Effector CD8-positive, alpha-beta T cell (primary cell): ENCODE measurements at places on chromosomes 3 and 15.
A peak's percentile ranks its signal among the peaks of the same experiment; 100 is the strongest.

- DNase-seq, result no peak
Measured at GRCh38 chr3:15267502-15267901, 61.5 kb downstream of the CAPN7 start.

DNA sequence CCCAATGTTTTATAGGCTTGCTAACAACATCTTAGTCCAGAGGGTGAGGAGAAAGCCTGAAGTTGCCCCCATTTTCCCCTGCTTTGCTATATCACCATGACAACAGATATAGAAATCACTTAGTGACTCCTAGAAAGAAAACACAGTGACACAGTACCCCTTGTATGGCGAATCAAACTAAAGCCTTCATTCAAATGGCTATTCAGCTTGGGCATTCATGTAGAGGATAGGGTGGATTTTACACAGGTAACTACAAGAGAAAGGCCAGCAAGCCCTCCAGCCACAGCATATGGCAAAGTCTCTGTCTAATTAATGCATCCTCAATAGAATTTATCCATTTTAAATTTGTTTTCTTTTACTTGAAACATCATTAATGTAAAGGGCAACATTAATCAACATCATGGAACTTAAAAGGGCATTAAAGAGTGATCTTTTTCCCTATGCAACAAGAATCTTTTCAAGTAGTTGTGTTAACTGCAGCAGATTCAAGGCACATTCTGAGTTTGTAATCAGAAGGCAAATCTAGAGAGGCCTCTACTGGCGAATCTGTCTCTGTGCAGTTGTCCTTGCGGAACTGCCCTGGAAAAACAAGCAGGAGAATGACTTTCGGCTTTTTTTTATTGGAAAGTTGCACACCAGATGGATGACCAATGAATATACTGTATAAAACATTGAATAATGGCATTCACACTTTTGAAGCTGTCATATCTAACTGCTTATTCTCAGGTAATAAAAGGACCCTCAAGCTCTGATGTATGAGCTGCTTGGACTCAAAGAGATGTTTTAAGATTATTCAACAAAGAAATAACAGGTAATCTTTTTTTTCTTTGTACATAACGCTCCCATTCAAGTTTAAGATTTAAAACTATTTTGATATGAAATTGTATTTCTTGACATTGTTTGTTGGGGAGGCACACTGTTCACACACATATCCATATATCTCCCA, 621.7 kb upstream of the AGTR1 start:
- no peak for DNase-seq

- no peak for DNase-seq
Measured at GRCh38 chr3:45635475-45636256, 41.1 kb downstream of the LIMD1 start.

- DNase-seq, result no peak
Measured at GRCh38 chr3:71447803-71448202, 135.7 kb downstream of the FOXP1 start.

DNA sequence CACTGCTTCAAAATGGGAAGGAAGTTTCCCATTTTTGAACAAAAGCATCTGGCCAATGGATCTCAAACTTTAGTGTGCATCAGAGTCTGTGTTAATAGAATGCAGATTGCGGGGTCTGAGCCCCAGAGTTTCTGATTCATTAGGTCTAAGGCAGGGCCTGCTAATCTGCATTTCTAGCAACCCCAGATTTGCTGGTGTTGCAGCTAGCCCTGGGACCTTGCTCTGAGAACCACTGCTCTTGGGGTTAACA, 30.7 kb upstream of the USP3 start:
- no peak for DNase-seq

- no peak for DNase-seq
Measured at GRCh38 chr15:71591057-71591456, 219.3 kb upstream of the NR2E3 start.

DNA sequence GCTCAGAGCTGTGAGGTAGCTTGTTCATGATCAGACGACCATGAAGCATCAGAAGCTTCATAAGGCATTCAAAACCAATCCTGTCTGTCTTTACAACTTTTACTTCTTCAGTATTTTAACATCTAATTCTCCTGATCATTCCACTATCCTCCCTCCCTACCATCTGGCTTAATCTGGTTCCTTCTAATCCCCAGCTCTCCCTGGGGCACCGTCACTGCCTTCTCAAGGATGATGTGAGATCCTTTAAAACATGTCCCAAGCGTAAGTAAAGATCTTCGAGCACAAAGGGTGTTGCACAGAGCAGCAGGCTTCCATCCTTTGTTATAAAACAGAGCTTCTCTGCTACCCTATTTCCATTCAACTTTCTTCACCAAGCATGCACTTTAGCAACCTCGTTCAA, 362.7 kb upstream of the ARRDC4 start:
- no peak for DNase-seq

- DNase-seq, result no peak
Measured at GRCh38 chr3:108728934-108729333, 28.3 kb downstream of the RETNLB start.

GRCh38 chr3:181230258-181230657, 240.7 kb upstream of the DNAJC19 start:
- DNase-seq, result no peak

- DNase-seq, result no peak
Measured at GRCh38 chr3:25820366-25820765, 30.5 kb downstream of the OXSM start.

- DNase-seq, result no peak
Measured at GRCh38 chr15:39551476-39551875, 29.4 kb upstream of the THBS1 start.

GRCh38 chr3:133629146-133629545, 32.6 kb downstream of the TOPBP1 start:
- no peak for DNase-seq

- DNase-seq, result no peak
Measured at GRCh38 chr3:182909318-182910040, 70.9 kb downstream of the DCUN1D1 start.

DNA sequence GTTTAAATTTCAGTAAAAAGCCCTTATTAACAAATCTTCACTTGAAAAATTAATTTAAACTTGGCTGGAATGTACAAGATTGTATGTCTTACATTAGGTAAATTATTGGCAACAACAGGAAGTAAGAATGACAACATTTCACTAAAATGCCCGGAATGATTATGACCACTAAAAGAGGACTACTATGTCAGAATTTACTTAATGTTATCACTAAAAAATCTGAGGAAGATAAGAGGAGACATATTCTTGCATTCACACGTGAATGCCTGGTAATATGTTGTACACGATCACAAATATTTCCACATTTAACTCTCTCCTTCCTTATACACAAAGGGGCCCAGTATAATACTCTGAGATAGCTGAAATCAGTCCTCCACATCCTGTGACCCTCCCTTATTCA, 29.7 kb downstream of the VGLL3 start:
- DNase-seq, result no peak

- DNase-seq, result no peak
Measured at GRCh38 chr3:39287216-39288164, 7.7 kb upstream of the CX3CR1 start.

DNA sequence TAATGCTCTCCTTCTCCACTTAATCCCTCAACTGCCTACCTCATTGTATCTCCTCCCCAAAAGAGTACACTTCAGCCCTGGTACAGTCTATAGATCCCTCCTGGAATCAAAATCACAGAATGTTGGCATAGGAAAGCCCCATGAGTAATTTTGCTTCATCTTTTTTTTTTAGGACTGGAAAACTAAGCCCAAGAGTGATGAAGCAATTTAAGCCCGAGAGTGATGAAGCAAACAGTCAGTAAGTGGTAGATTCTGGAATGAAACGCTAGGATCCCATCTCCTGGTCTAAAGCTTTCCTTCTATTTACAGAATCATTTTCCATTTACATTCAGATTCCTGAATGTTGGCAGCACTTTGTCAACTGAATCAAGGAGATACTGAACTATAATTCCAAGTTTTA, 29.8 kb upstream of the PLAAT1 start:
- no peak for DNase-seq

GRCh38 chr15:31590609-31591008, 264.0 kb downstream of the KLF13 start:
- no peak for DNase-seq

DNA sequence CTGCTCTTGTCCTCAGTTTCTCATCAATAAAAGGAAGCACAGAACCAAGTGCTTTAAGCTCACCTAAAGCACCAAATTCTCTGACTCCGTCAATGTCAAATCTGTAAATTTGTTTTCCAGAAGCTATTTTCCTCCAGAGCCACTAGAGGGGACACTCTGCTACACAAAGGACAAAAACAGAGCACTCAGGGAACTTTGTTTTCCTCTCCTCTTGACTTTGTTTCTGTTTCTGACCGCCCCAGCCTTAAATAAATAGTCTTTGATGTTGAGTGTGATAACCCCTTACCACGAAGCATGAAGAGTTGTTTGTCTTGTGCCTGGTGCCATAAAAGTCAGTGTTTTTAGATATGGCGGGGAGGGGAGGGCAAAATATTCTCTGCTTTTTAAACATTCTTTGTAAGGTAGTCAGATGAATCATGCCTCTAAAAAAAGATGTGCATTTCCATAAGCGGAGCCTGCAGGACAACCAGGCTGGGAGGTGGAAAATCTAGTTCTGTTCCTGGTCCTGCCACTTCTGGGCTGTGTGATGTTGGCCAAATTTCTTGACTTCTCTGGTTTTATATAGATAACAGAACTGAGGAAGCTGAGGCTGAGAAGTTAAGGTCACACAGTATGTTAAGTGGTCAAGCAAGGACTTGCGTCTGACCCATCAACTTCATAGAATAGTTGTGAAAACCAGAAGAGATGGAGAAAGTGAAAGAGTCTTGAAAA, 7.3 kb upstream of the ZBTB38 start:
- no peak for DNase-seq

DNA sequence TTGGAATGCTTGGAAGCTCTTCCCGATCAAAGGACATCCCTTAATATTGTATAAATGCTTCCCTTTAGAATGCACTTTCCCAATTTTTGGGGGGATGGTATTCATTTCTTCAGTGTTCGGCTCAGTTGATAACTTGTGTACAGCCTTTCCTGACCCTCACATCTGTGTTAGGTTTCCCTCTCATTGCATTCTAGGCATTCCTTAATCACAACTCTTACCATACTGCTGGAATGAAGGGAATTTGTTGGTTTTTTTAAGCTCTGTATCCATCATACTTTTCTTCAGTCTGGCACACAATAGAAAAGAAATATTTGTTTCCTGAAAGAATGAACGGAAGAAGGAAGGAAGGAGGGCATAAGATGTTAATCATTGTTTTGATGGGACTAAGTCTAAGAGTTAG, 119.5 kb downstream of the CHST2 start:
- DNase-seq, result no peak

DNA sequence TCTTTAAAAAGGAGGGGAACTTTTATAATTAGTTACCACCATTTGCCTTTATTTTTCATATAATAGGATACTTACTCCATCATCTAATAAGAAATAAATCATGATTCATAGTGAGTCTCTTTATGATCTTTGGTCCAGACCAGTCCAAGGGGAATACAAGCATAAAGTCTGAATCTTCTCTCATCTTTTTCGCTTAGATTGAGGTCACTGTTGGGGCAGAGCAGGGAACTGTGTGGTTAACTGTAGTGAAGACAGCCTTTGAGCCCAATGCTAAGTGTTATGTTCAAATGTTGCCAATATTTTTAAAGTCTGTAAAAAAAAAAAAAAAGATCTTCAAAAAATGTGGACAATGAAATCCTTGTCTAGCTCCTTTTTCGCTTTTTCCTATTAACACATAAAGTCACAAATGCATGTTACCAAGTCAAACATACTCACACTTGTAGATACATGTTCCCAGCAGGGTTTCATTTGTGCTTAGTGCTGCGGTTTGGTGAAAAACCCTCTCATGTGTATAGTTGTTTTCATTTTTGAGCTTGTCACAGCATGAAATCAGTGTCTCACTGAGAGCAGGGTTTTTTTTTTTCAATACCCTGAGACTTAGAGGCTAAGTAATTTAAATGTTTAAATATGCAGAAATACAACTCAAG, 72.1 kb downstream of the EPHA3 start:
- no peak for DNase-seq

GRCh38 chr15:63531586-63531985, 27.2 kb downstream of the USP3 start:
- no peak for DNase-seq

DNA sequence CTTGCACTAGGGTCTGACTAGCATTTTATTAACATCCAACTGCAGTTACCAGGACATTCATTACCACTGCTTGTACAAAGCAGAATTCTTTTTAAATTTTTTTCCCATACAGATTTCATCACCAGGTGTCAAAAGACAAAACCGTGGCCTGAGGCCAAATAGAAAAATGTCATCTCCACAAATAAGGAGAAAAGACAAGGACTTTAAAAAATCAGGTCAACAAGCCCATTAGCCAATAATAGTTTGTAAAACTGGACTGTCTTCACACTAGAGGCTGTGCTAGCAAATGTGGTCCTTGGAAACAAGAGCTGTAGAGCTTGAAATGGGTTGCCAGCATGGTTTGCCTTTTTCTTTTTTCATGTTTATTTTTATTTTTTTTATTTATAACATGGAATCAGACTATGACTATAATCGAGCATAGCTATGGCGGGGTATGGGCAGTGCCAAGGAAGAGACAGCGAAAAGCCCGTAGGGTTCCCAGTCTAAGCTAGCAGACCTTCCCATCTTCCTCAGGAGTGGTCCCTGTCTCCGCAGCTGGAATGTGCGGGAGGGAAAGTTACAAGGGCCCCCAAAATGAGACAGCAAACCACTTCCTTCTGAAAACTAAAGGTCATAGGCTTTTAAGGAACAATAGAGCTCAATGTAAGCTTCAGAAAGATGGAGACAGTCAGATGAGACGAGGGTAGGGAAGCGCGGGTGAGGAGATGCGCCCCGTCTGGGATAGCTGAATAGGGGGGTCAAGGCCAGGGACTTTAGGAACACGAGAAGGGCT, 1.5 kb downstream of the PTPN9 start:
- no peak for DNase-seq

GRCh38 chr15:101198800-101199199, 53.0 kb downstream of the CHSY1 start:
- no peak for DNase-seq

- no peak for DNase-seq
Measured at GRCh38 chr15:59419170-59419569, 18.8 kb upstream of the FAM81A start.

GRCh38 chr3:44554626-44555592, at the start of gene ZKSCAN7:
ZKSCAN7 (plus strand) TSS chr3:44555193; CDS start chr3:44557048, 1,855 bp downstream.
- DNase-seq, result peak; percentile 13

DNA sequence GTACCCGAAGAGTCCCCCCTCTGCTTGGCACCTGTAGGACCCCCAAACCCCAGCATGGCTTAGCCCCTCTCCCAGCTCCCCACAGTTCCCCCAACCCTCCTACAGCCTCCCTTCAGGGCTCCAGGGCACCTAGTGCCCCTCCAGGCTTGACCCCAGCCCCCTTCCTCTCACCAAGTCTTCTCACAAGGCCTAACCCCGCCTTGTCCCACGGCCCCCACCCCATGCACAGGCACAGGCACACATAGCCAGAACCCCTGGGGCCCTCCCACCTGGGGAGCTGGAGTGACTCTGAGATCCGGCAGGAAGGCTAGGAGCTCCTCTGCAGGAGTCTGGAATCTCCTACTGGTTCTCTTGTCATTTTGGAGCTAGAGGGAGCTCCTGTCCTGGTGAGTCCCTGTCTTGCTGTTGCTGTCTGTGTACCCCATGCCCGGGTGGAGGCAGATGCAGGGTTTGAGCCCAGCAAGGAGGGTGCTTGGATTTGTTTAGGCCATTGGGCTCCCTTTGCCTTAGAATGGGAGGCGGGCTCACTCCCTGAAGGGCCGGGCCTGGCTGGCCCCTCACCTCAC, 39.6 kb downstream of the KLF13 start:
- DNase-seq, result no peak
